ENCODE measurements at places on chromosomes 3 and 15. TPM values are rescaled to one million over a fixed set of nuclear protein-coding genes. Genes with fewer than 3 reads are reported as not detected.

DNA sequence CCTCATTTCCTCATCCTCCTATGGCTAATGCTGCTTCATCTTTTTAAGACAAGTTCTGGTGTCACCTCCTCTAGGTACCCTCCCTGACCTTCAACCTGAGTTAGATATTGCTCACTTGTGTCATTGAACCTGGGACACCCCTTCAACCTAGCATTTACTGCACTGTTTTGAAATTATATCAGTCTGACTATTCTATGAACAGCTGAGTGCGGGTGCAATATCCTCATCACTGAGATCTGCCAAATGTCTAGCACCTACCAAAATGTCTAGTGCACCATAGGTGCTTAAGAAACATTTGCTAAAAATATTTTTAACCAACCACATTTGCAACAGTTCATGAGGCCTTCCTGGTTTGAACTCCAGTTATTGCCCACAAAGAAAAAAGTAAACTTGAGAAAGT is 34.5 kb downstream of the RETNLB start:
- DNase-seq: no peak

DNA sequence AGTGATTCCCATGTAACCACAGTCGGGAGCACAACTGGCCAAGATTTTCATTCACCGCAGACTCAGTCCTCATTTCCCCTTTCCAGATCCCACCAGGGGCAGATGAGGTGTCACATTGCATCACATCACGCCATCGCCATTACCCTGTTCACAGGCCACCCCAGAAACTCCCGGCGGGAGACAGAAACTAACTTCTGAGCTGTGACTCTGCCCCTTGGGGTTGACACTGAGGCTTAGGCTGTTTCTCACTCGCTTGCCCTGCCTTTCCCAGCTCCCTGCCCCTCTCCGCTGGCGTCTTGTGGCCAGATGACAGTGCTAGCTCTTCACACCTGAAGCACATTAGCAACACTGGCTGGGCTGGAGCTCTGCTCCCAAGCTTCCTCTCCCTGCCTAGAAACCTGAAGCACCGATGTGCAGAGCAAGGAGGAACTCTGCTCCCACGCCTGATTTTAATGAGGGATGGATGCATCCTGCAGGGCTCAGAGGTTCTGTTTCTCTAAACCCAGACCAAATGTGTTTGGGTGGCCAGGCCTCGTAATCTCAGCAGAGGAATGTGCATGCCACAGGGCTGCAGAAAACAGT is 88.8 kb upstream of the CTDSPL start:
- no peak for DNase-seq

DNA sequence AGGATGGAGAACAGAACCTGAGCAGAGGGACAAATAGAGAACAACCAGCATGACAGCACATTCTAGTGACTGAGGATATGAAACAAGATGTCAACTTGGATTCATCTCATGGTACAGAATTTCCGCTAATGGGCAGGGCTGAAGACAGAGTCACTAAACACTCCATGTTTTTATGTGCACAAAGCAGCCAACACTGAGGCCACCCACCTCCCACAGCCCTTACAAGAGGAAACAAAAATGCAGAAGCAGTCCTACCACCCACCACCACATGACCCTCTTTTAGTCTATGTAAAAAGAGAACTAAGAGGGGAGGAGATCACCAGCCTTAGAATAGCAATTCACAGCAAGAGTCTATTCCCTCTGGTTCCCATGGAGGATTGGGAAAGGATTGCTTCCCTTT is 131.4 kb upstream of the UBE2E2 start:
- DNase-seq: no peak

GRCh38 chr3:149307435-149307783 is 26.0 kb downstream of the TM4SF18 start:
- no peak for DNase-seq

DNA sequence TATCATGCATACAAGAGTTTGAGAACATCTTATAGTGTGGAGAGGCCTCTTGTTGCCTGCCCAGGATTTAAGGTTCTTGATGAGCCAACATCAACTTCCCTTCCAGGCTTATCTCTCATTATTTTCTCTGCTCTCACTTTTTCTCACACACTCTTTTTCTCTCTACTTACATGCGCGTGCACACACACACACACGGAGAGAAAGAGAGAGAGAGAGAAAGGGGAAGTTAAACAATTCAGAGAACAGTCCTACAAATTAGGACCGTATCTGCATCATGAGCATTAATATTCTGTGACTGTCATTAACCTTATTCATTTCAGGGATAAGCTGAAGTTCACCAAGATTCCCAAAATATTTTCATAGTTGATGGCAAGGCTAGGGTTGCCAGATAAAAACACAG is 269.0 kb downstream of the ZNF621 start:
- DNase-seq: no peak

The BLM gene
- 48.1 TPM for total RNA-seq

The LIPC gene
- total RNA-seq: not detected

Measured in GM12878 (cell line).